Spinal cord (tissue), 10 donors: ENCODE measurements at places on chromosomes 2 and 18. TPM values are rescaled to one million over a fixed set of nuclear protein-coding genes. Genes with fewer than 3 reads are reported as not detected.

The SERPINB5 gene
- not detected for polyA plus RNA-seq

The TEKT4 gene
- 2.1 TPM for polyA plus RNA-seq

The RTP5 gene
- 27.9 TPM for polyA plus RNA-seq

The SERPINB8 gene
- 6.6 TPM for polyA plus RNA-seq

The RGPD4 gene
- polyA plus RNA-seq: 0.14 TPM

The INSIG2 gene
- 29.5 TPM for polyA plus RNA-seq

The COL3A1 gene
- polyA plus RNA-seq: 797 TPM

The PPP1R1C gene
- polyA plus RNA-seq: 9.7 TPM

The MBD1 gene
- 78.0 TPM for polyA plus RNA-seq

The FAP gene
- polyA plus RNA-seq: 10.2 TPM

The DNAJC5G gene
- polyA plus RNA-seq: 1.7 TPM

The SERPINB13 gene
- not detected for polyA plus RNA-seq

The SERPINB7 gene
- not detected for polyA plus RNA-seq

The CYBRD1 gene
- 26.6 TPM for polyA plus RNA-seq

The LCT gene
- 0.06 TPM for polyA plus RNA-seq

The GPR45 gene
- polyA plus RNA-seq: 3.6 TPM

The MAPRE2 gene
- polyA plus RNA-seq: 167 TPM

The SSB gene
- 139 TPM for polyA plus RNA-seq

The ABHD1 gene
- 2.9 TPM for polyA plus RNA-seq

The ST8SIA5 gene
- 24.6 TPM for polyA plus RNA-seq

The MAPRE3 gene
- polyA plus RNA-seq: 200 TPM

The CNTNAP5 gene
- polyA plus RNA-seq: 45.3 TPM

The LAMA3 gene
- polyA plus RNA-seq: 5.8 TPM

The SLC9A2 gene
- 1.5 TPM for polyA plus RNA-seq

The OR6B2 gene
- polyA plus RNA-seq: not detected

The SERPINB10 gene
- polyA plus RNA-seq: not detected

The SDC1 gene
- polyA plus RNA-seq: 10.8 TPM

The FIGN gene
- polyA plus RNA-seq: 7.4 TPM
